ENCODE measurements at places on chromosomes 3 and 15.

GRCh38 chr15:92020207-92020606, 166.7 kb downstream of the SLCO3A1 start:
- DNase-seq, result no peak

DNA sequence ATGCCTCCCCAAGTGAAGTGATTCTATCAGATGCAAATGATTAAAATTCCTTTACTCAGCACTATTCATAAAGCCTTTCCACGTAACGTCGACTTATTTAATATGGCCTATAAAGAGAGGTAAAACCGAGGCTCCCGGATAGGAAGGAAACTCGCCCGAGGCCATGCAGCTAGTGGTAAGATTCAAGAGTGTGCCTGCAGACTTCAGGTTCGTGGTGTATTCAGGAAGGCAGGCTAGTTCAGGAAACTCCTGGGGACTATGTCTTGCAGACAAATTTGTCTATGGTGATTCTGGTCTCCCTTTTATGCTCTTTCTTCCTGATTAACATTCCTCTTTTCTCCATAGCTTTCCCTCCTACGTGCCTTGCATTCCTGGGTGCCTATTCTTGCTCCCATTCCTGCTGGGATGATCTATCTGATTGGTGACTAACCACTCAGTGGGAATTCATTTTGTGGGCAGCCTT, 150.7 kb downstream of the SST start:
- no peak for DNase-seq

GRCh38 chr3:177569193-177569592, 371.9 kb upstream of the TBL1XR1 start:
- DNase-seq, result no peak

- peak; percentile 77 for DNase-seq
Measured at GRCh38 chr3:64187065-64187959, 38.0 kb downstream of the PRICKLE2 start.

- no peak for DNase-seq
Measured at GRCh38 chr3:163335429-163335828, 1742.9 kb downstream of the SI start.

- DNase-seq, result no peak
Measured at GRCh38 chr3:100277255-100277800, 16.5 kb downstream of the TBC1D23 start.

- no peak for DNase-seq
Measured at GRCh38 chr3:6091262-6091661, 769.7 kb upstream of the GRM7 start.

GRCh38 chr3:67484085-67484484, 170.3 kb downstream of the SUCLG2 start:
- DNase-seq, result no peak

DNA sequence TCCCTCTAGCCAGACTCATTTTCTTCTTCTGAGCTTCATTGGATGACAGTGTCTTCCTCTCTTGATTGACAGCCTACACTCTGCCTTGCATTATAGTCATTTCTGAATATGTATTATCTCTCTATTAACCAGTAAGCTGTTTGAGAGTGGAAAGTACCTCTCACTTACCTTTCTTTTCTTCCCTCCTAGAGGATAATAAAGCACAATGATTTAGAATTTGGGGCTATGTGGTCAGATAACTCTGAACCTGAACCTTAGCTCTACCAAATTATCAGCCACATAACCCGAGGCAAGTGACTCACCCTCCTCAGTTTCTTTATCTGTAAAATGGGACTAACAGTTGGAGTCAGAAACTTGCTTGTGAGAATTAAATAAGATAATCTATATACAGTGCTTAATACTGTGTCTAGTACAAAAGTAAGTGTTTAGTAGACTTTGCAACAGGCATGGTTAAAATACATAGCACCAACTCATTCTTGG, 331.8 kb upstream of the TBL1XR1 start:
- DNase-seq, result no peak

DNA sequence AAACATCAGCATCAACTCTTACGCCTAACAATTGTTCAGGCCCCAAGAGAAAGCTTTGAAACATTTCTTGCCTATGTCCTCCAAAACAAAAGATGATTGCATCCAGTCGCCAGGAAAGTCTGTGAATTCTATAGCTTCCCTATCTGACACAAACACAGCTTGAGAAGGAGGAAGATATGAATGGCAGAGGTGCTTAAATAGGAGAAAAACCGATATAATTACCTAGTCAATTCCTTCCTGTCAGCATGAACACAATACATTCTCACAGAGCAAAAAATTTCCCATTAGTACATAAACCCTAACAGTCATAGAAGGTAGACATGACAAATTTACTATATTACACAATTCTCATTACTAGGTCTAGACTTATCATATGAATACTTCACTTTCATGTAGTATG, 326.5 kb downstream of the CGGBP1 start:
- no peak for DNase-seq

- DNase-seq, result peak; percentile 36
Measured at GRCh38 chr3:128133273-128133883, 9.8 kb upstream of the RUVBL1 start.

DNA sequence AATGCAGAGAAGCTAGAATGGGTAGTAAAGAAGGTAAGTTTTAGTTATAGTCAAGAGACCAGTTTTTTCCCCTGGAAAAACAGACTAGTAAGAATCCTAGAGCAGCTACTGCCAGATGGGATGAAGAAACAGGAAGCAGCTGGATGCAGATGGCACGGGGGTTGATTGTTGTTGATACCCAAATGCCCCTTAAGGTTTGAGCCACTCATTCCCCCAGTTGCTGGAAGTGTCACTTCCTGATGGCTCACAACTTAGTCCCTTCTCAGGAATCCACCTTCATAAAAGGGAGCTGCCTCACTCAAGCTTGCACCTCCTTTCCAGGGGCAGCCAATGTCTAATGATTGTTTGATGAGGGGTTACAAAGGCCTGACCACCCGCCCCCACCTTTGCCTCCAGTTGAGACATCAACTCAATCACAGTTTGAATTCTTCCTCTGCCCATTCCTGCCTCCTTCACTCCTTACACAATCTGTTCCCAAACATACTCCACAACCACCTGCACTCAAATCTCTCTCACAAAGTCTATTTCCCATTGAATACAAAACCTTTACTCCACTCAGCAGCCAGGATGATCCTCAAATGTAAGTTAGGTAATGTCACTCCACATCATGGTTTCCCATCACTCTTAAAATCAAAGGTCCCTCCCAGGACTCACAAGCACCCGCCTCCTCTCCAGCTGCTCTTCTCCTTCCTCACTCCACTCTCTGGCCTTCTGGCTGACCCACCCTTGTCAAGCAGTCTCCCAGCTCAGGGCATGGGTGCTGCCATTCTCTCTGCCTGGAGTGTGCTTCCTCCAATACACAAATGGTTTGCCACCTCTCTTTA, 450.1 kb upstream of the THBS1 start:
- DNase-seq, result no peak

DNA sequence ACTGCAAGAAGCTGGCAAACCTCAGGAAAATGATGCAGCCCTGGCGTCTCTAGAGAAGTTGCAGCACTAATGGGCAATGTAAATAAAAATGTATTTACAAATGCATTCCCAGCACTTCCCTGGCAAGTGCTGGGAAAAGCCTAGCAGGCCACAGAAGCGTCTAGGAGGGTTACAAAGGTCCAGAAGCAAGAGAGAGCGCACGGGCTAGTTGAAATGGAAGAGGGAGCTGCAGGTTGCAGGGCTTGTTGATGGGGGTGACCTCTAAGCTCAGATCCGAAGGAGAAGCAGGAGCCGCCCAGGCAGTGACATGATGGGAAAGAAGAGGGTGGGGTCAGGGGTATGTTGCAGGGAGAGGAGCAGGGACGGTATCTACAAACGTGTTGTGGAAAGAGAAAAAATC, 2.7 kb upstream of the KNL1 start:
- DNase-seq, result no peak

DNA sequence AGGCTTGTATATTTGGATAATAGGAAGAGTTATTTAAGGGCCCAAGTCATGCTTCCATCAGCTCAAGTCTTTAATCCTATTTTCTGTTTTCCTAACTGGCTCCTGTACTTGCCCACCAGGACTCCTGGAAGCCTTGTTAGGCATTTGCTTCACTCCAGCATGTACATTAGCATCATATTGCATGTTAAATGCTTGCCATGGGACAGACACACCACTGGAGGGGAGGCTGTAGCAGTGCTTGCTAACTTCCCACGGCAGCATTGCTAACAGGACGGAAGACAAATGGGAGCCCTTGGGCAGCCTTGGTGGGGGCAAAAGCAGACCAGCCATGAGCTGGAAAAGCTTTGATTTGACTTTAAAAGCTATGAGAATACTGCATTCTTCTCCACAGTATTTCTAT, 6.1 kb downstream of the TMOD2 start:
- no peak for DNase-seq

DNA sequence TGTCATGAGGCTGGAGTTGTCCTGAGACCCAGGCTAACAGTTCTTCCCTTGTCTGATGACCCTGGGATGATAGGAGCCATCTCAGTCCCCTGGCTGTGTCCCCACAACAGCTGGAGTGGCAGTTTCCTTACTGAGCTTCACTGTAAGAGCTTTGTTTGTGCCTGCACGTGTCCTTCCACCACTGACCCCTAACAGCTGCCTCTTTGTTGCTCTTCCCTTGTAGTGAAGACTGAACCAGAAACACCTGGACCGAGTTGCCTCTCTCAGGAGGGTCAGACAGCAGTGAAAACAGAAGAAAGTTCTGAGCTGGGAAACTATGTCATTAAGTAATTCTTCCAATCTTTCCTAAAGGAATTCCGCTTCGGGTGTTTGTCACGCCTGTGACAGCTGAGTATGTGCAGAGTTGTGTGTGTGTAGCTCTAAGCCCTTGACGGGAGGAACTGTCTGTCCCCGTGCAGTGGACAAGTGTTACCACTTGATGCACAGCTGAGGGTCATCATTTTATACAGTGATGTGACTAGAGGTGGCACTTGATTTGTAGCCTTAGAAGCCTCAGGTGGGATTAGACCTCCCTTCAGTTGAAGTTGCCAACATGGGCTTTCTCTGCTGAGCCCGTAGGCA, 25.0 kb downstream of the MAP6D1 start:
- DNase-seq, result no peak

GRCh38 chr15:79962178-79962577, 8.8 kb downstream of the BCL2A1 start:
- DNase-seq, result no peak

DNA sequence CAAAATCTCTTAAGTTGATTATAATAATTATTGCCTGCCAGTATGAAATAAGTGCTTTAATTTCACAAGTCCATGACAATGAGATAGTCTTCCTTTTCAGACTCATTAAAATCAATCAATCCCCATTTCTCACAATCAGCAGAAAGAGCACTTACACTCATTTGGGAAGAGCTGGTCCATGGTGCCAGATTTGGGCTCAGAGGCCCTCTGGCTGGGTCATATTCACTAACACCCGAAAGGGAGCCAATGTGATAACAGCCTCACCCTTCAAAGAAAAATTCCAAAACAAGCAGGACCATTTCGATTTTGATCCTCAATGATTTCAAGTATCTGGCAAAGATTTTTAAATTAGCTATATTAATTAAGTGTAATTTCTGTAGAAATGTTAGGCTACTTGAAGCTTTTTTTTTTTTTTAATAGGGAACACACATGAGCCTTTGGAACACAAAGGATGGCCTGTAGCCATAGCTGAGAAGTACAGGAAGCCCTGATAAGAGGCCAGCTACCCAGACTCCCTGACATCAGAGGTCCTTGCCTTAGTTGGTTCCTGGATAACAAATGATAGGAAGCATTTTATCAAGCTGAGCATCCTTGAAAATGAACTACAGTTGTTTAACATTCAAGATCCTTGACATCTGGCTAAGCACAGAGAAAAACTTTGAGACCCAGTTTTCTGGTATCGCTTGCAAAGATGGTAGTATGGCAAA, 17.1 kb downstream of the MCF2L2 start:
- no peak for DNase-seq

GRCh38 chr3:148992027-148992634, 791 bp downstream of the GYG1 start:
- peak; percentile 84 for DNase-seq

GRCh38 chr3:134312873-134313846, 61.1 kb downstream of the AMOTL2 start:
- DNase-seq, result peak; percentile 89

DNA sequence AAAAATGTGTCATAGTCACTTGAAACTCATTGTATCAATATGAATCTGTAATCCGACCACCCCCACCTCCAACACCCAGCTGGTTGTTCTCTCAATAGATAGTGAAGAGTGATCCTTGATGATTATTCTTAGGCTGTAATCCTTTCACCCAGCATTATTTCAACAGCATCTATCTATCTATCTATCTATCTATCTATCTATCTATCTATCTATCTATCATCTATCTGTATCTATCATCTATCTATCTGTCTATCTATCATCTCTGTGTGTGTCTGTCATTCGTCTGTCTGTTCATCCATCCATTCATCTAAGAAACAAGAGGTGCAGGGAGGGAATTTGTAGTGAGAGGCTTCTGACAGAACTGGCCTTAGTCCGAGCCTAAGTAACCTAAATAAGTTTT, 78.7 kb upstream of the IGSF10 start:
- no peak for DNase-seq

GRCh38 chr15:49573421-49573820, 47.2 kb downstream of the FAM227B start:
- DNase-seq, result no peak

DNA sequence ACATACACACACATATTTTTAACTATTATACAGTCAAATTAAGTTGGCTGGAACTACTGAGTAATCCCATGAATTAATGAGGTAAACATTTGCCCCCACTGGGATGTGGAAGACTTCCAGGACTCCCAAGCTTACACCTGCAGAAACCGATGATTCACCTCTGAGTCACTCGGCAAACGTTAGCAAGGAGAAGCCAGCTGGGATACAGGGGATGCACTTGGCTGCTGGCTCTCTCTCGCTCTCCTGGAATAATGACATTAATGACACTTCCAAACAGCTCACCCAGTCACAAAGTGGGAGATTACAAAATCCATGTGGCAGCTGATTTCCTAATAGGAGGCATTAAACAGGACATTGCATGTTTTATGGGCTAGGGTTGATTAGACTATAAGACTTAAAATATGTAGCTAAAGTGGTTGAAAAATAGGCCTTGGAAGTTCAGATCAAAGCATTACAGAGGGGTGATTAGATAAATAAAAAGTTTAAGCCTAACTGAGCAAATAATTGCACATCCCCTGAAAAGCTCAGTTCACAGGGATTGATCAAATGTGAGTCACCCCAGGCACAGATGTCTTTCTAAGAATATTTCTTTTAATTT, 500.9 kb downstream of the SOX2 start:
- no peak for DNase-seq

DNA sequence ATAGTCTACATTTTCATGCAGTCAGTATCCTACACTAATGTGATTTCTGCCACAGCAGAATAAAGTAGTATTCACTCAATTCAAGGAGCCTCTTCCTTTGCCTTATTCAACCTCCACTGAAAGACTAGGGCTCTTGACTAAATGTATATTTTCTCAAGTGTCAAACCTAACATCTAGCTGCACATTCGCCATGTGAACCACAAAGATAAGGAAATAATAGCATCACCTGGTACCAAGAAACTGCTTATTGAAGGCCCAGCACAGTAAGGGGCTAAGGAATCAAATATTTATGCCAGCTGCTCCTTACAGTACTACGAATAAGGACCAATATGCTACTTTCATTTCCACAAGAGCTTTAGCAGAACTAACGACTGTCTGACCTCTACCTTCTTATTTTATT, 1.3 kb downstream of the SRP14 start:
- no peak for DNase-seq
